ENCODE measurements at places on chromosomes 6 and 20.

- DNase-seq, result no peak
These were observed 267.2 kb upstream of the ECI2 start for GRCh38 chr6:4402477-4402976.

DNA sequence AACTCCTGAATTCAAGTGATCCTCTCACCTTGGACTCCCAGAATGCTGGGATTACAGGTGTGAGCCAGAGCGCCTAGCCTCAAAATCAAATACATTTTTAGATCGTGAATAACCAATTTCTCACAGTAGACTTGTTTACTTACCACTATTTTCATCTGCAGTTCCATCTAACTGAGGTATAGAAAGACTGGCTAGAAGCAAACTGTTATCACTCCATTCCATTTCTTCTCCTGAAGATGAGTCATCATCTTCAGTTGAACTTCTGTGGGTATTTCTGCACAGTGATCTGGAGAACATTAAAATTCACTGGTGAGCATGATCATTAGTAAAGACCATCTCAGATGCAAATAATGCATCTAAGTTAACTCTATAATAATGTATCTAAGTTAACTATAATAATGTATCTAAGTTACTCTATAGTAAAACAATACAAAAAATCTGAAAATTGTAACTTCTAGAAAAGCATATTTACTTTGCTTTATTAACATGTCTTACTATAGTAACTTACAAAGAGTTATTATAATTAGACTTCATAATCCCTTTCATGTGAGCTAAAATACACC is 105.4 kb downstream of the REV3L start:
- no peak for DNase-seq

DNA sequence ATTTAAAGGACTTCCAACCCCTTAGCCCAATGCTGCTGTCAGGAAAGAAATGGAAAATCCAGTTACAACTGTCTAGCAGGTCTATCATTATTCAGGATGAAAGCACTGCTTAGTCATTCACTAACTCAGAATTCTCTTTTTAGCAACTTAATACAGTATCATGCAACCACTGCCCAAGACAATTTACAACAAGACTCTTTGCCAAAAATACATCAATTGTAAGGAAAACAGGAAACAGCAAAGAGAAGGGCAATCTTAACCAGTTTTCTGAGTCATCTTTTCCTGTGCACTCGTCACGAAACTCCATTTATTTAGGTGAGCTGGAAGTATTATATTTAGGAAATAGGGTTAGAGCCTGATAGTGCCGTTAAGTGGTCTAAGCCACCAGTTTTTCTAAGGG is 1197.7 kb upstream of the CITED2 start:
- DNase-seq, result no peak

DNA sequence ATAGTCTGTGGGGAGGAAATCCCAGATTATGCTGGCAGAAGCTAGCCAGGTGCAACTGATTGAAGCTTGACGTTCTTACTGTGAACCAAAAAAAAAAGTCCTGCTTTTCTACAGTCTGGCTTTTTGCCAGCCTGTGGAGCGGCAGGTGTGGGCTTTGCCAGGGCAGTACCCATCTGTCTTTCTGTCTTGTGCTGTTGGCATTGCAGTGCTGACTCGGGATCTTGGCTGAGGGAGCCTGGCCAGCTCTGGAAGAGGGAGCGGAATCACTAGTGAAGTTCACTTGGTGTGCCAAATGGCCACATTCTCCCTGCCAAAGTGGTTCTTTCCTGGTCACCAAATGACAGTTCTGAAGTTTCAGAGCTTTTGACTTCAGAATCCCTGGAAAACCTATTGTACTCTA is 5.0 kb downstream of the KIF3B start:
- DNase-seq, result no peak

DNA sequence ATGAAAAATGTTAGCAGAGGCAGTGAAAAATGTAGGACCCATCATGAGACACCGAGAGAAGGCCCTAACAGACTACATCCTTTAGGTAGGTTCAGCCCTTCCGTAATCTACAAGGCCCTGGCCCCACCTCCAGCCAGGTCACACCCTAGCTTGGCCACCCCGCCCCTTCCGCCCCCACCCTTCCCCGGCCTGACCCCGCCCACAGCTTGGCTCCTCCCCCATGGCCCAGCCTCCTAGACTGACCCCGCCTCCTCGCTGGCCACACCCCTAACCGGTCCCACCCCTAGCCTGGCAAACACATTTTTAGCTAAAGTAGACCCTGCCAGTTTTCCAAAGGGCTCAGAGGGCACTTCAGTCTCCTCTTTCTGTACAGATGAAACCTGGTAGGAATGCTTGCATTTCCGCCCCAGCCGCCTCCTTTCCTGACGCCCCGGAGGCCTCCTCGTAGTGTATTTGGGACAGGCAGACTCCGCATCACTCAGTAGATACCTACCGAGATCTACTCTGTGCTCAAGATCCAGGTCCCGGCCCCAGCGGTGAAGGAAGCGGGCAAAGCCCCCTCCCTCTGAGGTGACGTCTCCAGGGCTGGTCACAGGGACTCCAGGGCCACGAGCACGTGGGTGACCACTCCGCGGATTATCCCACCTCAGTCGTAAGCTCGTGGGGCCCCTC is 443.5 kb downstream of the PREX1 start:
- no peak for DNase-seq

DNA sequence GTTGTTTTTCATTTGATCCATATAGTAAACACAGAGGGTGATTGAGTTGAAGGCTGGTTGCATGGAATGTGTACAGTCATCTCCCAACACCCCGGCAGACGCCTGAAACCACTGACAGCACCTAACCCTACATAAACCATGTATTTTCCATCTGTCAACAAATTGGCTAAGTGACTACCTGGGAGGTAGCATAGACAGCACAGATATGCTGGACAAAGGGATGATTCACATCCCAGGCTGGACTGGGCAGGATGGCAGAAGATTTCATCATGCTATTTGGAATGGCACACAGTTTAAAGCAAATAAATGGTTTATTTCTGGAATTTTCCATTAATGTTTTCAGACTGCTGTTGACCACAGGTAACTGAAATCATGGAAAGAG is 4.4 kb upstream of the VIP start:
- no peak for DNase-seq

DNA sequence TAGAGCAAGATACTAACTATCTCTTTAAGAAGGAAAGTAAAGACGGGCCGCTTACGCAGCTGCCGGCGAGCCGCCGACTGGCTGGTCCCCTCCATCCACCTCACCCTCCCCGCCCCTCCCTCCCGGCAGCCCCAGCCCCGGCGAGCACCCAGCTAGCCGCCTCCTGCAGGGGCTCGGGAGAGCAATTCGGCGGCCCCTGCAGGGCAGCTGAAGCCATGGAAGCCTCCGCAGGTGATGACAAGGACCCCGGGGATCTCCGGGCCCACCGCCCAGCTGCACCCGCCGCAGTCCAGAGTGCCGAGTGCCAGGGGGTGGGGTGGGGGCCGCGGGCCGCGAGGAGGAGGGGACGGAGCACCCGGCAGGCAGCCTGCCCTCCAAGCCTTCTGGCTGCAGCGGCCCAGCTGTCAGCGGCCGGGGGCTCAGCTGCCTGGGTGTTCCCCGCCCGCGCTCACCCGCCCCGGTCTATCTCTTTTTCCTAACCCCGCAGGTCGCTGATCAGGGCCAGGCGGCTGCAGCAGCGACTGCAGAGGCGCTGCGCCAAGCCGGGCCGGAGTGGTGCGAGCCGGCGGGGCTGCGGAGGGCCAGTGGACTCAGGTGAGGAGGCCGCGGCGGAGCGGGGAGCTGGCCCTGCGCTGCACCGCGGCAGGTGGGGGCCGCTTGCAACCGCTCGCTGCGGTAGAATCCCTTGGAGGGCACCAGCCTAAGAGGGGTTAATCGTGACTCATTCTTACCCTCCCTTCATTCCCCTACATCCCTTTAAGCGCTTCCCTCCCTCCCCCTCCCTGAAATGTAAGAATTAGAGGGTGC is at the start of gene SNPH:
SNPH (plus strand) TSS at position 128 of the 807 bp plus-strand sequence. CDS start 29,946 bp downstream, outside the sequence.
- DNase-seq, result peak; percentile 63

DNA sequence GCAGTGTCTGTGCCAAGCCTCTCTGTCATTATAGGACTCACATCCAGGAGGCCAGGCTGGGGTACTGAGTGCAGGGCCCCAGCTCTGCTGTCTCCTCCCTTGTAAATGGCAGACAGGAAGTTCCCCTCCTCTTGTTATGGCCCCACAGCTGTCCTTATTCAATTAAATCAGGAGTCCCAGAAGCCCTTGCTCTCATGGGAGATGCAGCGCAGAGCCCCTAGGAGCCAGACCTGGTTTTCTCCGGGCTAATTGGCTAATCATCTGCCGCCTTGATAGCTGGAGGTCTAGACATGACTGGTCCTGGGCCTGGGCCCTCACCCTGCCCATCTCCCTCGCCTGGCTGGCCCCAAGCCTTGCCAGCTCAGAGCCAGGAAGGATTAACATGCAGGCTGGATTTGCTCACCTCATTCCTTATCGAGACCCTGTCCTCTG is 172.0 kb downstream of the VEGFA start:
- no peak for DNase-seq

DNA sequence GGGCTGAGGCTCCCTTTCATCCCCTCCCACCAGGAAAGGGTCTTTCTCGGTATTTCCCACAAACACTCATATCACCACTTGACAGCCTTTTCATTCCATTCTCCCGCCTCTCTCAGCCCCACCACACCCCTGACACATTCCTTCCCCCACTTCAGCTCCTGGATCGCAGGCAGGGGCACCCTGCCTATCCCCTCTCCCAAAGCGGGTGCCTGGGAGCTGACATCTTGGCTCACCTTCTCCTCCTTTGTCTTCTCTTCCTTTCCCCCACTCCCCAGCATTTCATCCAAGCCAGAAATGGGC is 10.2 kb upstream of the VEGFA start:
- no peak for DNase-seq

GRCh38 chr20:9103955-9104354 is 35.1 kb downstream of the PLCB4 start:
- no peak for DNase-seq

GRCh38 chr6:156779206-156780094 is 2.3 kb downstream of the ARID1B start:
- peak; percentile 46 for DNase-seq

- no peak for DNase-seq
These were observed 4.6 kb upstream of the PREX1 start for GRCh38 chr20:48832405-48832730.

GRCh38 chr20:45032276-45032675 is 66.0 kb downstream of the STK4 start:
- no peak for DNase-seq

Measured in stimulated activated CD4-positive, alpha-beta T cell treated with anti-CD3 and anti-CD28 coated beads, Interleukin-1b, Interleukin-23, amount 100 ng/mL, for 4 hours (primary cell).